NCI-H446 (cell line): ENCODE measurements at places on chromosomes 12 and 14.

GRCh38 chr14:35121026-35121886 is 534 bp downstream of the PPP2R3C start:
- no peak for DNase-seq

DNA sequence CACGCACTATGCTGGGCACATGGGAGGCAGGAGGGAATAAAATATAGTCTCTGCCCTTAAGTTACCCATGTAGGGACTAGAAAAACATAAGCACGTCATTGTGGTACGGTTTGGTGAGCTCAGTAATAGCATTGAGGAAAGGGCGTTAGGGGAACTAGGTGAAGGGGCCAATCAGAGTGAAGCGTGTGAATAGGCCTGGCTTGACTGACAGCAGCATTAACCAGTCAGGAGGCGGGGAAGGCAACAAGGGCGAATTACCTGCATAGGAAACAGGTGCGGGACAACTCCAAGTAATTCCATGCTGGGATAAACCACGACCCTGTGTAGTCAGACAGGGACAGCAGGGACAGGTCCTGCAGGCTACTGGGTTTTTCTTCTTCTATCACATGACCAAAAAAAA is 107.7 kb downstream of the UNC79 start:
- DNase-seq: no peak

DNA sequence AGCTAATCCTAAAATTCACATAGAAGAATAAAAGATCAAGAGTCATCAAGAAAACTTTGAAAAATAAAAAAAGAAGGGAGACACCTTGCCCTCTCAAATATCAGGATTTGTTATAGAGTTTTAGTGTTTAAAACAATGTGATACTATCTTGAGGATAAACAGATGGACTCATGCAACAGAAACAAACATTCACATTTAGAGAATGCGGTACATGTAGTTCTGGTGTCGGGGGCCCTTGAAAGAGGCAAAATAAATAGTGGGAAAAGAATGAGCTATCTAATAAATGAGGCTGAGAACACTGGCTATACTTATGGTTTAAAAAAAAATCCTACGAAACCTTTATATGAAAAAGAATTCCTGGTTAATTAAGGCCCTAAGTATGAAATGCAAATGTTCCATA is 127.7 kb downstream of the LLPH start:
- no peak for DNase-seq

GRCh38 chr12:95073698-95074520 is 491 bp upstream of the NR2C1 start:
- DNase-seq: no peak

DNA sequence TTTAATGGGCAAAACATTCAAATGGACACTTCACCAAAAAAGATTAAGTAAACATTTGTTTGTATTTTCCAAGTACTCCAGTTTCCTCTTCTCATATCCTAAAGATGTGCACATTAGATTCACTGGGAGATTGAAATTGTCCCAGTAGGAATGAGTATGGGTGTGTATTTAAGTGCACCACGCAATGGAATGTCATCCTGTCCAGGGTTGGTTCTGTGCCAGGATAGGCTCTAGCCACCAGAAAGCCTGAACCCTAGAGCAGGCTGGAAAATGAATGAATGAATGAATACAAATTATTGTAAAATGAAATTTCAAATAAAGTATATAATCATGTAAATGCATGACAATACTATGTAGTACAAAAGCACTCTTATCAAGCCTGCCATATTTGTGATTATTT is 14.0 kb downstream of the CEP83 start:
- DNase-seq: no peak

GRCh38 chr14:73342670-73343069 is 105.4 kb downstream of the PAPLN start:
- no peak for DNase-seq

DNA sequence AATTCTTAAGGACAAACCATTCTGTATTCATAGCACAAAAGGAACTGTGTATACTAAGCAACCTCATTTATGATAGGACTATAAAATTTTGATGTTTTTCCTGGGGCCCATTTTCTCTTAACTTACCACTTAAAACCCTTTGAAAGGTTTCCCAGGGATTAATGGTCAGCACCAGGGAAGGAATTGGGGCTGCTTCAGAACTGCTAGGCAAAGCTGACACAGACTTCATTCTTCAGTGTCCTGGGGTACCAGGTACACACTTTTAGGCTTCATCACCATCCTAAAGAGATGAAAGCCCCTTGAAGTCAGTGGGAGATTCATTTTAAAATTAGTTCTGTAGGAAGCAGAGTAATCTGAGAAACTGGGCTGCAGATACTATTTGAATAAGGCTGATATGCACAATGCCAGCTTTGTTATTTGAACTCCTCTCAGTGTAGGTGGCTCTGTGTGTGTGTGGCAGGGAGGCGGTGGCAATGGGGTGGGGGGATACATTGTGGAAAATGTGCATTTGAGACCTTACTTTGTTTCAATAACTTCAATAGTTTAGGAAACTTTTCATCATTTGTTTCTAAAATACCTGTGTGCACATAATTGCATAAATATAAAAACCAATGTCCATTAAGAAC is 329.3 kb upstream of the DCN start:
- DNase-seq: no peak

- no peak for DNase-seq
Measured at GRCh38 chr12:114221957-114222630, 183.8 kb downstream of the TBX5 start.

DNA sequence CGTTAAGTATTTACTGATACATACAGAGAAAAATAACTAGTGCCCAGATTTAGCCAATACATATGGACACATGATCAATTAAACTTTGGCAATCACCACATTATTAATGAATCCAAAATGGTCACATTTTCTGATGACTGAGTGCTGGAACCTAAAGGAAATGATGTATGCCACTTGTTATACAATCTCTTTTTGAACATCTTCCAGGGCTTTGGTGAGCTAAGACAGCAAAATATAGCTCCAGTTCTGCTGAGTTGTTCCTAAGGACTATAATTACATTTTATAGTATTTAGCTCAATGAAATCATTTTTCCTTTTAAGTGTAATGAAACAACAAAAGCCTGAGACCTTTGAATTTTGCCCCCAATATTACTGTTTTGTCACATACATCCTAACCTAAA is 329.1 kb upstream of the ATP2B1 start:
- no peak for DNase-seq

GRCh38 chr12:126554625-126555024 is 1489.4 kb downstream of the AACS start:
- DNase-seq: no peak

GRCh38 chr14:71753126-71753830 is 179.0 kb upstream of the RGS6 start:
- peak; percentile 97 for DNase-seq

DNA sequence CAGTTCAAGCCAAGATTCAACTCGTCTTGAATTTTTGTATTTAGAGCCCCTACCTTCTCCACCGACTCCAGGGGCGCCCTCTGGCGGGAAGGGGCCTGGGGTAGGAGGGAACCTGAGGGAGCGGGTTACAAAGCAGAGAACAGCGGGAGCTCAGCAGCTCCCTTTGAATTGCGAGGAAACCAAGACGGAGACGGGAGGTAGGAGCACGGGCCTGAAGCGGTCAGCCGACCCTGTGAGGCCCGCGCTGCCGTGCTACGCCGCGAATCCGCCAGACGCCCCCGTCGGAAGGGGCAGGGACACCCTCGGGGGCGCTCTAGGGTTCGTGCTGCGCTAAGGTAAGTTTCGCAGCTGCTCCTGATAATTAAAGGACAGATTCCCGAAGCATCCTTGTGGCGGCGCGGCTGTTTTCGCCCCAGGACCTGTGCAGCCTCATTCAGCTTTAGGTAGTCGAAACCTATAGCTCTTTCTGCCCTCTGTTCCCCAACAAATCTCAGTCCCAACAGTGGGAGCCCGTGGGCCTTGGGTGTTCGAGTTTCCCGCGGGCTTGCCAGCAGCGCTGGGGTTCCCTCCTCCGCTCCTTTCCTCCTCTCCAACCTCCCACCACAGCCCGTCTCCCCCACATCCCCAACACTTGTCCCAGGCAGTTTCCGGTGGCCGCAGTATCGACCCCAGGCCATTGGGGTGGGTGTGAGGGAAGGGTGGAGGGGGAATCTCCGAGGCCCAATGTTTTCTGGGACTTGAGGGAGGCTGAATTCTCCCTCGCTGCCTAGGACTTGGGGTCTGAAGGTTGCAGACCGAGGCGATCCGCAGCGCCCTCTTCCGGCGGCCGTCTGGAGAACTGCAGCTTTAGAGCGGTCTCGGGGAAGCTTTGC is 5.1 kb upstream of the NKX2-1 start:
- no peak for DNase-seq

GRCh38 chr12:125346362-125346761 is 281.1 kb downstream of the AACS start:
- DNase-seq: no peak

DNA sequence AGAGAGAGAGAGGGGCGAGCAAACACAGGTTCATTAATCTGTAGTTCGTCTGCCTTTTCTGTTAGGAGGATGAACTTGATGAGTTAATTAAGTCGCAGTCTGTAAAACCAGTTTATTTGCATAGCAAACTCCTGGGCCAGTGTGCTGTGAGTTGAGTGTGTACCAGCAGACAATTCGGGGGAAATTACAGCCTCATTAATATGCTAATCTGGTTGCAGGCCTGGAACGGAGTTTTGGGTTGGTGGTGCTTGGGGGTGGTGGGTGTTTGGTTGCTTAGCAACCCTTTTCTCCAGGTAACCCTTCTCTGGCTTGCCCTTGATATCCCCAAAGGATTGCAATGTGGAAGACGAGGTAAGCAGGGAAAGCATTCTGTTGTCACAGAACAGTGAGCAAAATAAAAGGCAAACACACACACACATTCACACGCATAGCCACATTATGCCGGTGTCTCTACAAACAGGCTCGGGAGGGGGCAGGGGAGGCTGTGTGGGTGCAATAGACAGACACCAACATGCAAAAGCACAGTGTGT is 29.2 kb upstream of the LHX5 start:
- DNase-seq: no peak

GRCh38 chr12:115049614-115050013 is 365.6 kb upstream of the TBX3 start:
- no peak for DNase-seq

- DNase-seq: no peak
Measured at GRCh38 chr14:52349731-52350130, 35.6 kb downstream of the PTGER2 start.

DNA sequence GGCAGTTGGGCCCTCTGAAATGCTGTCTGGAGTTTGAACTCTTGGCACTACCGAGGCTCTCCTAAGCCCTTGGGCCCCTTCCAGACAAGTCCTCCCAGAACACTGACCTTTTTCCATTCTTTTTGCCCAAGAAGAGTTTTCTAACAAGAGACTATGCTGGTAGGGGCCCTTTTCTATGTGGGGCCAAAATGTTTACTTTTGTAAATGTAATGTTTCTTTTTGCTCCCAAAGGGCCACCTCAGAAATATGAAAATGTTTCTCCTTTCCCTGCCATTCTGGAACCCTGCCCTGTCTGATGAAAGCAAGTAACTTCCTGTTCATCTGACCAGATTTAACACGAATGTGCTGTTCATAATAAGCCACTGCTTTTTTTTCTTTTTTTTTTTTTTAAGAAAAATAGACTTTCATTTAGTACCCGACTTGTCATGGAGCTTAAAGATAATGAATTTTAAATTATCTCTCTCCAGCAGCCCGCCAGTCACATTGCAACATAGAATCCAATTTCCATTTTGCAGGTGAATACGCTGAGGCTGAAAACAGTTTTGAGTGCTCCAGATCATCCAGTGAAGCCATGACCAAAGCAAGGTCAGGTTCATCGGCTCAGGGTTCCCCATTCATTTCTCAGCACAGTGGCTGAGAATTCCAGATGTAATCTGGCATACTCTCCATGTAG is 169.9 kb downstream of the DPF3 start:
- DNase-seq: no peak

- no peak for DNase-seq
Measured at GRCh38 chr14:37597538-37597913, 2.1 kb downstream of the TTC6 start.

DNA sequence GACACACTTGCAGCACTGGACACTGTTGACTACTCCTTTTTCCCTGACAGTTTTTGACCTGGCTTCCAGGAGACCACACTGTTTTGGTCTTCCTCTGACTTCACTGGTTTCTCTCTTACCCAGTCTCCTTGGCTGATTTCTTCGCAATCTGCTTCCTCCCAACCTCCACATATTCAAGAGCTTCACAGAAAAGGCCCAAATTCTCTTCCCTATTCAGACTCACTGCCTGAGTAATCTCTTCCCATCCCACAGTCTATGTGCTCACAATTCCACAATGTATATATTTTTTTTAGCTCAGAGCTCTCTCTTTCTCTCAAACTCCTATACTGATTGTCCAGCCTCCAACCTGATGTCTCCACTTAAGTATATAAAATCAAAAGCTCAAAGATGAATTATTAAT is 115.4 kb downstream of the SINHCAF start:
- no peak for DNase-seq
